Stimulated activated CD8-positive, alpha-beta memory T cell treated with anti-CD3 and anti-CD28 coated beads, Interleukin-7, amount 100 ng/mL, for 1 hour (primary cell): ENCODE measurements at places on chromosomes 13 and 19.

GRCh38 chr13:30355384-30355699 is 48.0 kb upstream of the KATNAL1 start:
- no peak for DNase-seq

- DNase-seq: no peak
Observed at GRCh38 chr13:37192956-37193355, 87.5 kb upstream of the CSNK1A1L start.

- no peak for DNase-seq
Observed at GRCh38 chr13:34750078-34750931, 191.8 kb upstream of the NBEA start.

DNA sequence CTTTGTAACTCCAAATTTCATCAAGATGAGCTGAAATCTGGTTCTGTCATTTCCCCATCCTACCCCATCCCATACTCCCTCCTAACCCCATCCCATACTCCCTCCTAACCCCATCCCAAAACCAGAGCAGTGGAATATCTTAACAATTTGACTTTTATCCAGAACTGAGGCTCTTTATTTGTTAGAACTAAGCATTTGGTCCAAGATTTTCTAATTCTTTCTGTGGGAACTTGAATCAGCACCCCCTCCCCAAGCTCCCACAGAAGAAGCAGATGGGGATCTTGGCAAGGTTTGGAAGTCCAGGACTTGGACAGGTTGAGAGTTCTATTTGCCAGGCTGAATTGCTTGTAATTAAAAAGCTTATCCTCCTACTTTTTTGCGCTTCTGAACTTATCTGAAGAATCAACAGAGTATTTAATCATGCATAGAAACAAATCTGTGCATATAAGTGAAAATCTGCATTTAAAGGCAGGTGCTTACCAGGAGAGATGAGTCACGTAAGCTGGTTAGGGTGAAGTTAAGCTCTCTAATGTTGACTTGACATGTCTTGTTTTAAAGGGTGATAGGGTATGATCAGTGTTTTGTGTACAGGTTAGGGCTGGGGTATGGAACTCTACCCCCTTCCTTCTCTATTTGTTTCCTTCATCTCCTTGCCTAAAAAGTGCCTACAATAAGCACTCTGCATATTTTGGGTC is 111.1 kb downstream of the COG6 start:
- no peak for DNase-seq

- no peak for DNase-seq
Observed at GRCh38 chr13:99829593-99830239, 141.9 kb downstream of the ZIC5 start.

DNA sequence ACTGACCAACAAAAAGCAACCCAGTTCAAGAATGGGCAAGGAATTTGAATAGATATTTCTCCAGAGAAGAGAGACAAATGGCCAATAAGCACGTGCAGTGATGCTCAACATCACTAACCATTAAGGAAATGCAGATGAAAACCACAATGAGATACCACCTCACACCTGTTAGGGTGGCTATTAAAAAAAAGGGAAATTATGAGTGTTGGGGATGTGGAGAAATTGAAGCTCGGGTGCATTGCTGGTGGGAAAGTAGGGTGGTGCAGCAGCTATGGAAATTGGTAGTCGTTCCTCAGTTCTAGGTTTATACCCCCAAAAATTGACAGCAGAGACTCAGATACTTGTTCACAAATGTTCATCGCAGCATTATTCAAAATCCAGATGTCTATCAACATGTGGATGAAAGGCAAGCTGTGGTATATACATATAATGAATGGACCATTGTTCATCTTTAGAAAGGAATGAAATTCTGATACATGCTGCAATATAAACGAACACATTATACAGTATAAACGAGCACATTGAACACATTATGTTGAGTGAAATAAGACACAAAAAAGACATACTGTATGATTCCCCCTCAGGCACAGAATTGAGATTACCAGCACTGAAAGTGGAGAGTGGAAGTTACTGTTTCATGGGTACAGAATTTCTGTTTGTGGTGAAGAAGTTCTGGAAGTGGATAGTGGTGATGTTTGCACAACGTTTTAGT is 927 bp downstream of the CHAMP1 start:
- DNase-seq: no peak

GRCh38 chr19:6475321-6476108 is 6.1 kb downstream of the DENND1C start:
- no peak for DNase-seq

- no peak for DNase-seq
Observed at GRCh38 chr13:102234618-102235017, 167.2 kb downstream of the FGF14 start.

- no peak for DNase-seq
Observed at GRCh38 chr19:49968279-49968922, 7.4 kb upstream of the SIGLEC11 start.

DNA sequence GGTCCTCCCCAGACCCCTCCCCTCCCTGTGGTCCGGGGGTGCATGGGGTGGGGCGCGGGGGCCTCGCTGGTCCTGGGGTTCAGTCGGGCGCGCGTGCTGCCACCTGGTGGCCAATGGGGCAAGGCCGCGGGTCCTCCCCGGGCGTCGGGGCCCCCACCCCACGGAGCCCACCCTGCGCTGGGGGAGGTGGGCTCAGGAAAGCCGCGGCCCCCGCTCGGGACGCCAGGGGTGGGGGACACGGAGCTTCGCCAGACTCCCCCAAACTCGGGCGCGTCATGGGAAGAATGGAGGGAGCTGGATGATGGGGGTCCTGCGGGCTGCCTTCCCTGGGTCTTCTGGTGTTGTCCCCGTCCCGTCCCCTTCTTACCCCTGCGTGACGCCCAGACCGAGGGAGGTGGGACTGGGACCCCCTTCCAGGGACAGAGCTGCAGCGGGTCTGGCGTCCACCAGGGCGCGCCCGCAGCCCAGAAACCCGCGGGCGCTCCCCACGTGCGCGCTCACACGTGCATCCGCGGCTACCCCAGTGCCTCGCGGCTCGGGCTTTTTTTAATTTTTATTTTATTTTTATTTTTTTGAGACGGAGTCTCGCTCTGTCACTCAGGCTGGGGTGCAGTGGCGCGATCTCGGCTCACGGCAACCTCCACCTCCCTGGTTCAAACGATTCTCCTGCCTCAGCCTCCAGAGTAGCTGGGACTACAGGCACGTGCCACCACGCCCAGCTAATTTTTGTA is 19.8 kb upstream of the TCF3 start:
- DNase-seq: no peak

DNA sequence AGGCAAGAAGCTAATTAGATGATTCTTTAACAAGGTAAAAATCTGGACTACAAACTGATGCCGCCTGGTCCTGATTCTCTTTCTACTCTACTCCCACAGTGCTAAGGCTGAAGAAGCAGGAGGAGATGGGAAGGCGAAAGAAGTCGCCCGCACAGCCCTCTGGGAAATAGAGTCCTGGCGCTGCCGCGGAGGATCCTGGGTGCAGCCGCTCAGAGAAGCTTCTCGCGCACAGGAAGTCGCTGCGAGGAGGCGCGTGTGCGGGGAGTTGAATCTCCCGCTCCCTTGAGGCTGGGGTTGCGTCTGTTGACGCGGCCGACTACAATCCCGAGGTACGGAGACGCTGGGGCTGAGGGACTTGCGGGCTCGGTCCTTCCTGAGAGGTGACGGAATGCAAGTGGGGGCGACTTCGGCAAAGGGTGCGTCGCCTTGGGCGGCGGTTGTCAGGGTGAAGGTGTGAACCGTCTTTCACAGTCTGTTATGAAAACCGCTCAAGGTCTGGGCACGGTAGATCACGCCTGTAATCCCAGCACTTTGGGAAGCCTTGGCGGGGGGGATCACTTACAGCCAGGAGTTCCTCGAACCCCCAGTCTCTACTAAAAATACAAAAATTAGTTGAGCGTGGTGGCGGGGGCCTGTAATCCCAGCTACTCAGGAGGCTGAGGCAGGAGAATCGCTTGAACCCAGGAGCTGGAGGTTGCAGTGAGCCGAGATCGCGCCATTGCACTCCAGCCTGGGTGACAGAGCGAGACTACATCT is at the start of gene ZNF473:
TSS of gene ZNF473 (plus strand) at position 212 of the 756 bp plus-strand sequence. CDS start 5,078 bp downstream, outside the sequence.
- DNase-seq: peak; percentile 69

GRCh38 chr13:82187227-82187626 is 1695.0 kb downstream of the SLITRK1 start:
- no peak for DNase-seq

GRCh38 chr13:19622193-19622592 is 11.3 kb upstream of the MPHOSPH8 start:
- no peak for DNase-seq

GRCh38 chr13:48939728-48940127 is 36.0 kb upstream of the FNDC3A start:
- DNase-seq: no peak

- DNase-seq: no peak
Observed at GRCh38 chr13:114149774-114150740, 17.6 kb upstream of the RASA3 start.

DNA sequence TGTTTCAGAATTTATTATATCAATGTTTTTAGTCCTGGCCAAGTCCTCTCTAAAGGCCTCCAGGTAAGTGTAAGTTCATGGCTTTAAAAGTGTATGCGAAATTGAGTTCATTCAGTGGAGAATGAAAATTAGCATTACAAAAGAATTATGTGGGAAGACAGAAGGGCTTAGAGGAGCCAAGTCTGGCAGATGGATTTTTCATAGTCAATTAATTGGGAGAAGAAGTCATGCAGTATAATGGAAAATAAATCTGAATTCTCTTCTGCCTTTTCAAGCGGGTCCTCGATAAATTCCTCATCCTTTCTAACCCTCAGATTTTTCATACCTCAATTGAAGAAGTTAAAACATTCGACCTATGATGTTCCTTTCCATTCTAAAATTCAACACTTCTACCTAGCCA is 394.2 kb downstream of the ITGBL1 start:
- no peak for DNase-seq

GRCh38 chr19:4007836-4008539 is 452 bp downstream of the PIAS4 start:
- DNase-seq: no peak
